Occipital lobe (tissue), 3 donors: ENCODE measurements at places on chromosomes 6 and 20.

DNA sequence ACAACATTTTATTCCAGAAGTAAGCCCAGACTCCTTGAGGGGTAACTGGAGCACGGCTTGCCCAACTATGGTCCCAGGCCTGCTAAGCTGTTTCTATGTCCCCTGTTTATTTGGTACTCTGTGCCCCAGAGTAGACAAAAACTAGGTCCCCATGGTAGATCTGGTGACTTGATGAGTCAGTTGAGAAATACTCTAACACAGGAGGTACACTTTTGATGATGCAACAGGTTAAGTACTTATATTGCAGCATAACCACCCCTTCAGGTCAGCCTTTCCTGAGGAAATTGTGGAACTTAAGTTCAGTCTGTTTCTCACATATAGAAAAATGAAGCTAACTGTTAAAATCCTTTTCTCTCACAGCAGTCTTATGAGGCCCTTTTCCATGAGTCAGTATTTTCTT, 19.6 kb downstream of the TTPAL start:
- no peak for DNase-seq

- DNase-seq = no peak
Observed at GRCh38 chr6:40573221-40573620, 13.9 kb downstream of the LRFN2 start.

DNA sequence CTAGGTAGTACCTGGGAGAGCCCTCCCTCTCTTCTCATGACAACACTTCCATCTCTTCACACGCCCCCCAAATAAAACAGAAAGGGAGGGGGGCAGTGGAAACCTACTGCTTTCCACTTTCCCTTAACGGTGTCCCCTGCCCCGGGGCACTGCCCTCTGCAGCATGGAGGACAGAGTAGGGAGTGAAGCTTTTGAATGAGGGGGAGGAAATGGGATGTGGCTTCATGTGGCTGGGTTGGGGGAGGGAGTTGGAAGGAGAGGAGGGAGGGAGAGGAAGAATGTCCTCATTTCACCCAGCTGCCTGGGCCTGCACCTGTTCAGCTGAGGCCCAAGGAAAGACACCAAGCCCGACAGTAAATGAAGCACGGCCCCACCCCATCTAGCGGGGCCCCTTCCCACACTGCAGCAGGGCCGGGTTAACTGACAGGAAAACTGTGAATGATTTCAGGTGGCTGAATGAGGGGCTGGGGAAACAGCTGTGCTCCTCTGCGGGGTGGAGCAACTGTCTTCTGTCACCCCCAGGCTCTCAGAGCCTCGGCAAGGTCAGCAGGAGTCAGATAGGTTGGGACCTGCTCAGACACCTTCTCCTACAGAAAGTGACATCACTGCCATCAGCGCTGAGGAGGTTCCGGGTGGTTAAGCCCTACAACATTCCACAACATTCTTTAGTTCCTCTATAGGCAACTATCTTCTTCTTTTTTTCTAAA, 40.0 kb upstream of the TAF8 start:
- no peak for DNase-seq

GRCh38 chr20:1186367-1186991, 1.7 kb upstream of the TMEM74B start:
- no peak for DNase-seq

- peak; percentile 26 for DNase-seq
Observed at GRCh38 chr6:42726485-42727086, 4.2 kb upstream of the PRPH2 start.

GRCh38 chr20:1434571-1435336, 31.9 kb downstream of the NSFL1C start:
- DNase-seq = no peak

DNA sequence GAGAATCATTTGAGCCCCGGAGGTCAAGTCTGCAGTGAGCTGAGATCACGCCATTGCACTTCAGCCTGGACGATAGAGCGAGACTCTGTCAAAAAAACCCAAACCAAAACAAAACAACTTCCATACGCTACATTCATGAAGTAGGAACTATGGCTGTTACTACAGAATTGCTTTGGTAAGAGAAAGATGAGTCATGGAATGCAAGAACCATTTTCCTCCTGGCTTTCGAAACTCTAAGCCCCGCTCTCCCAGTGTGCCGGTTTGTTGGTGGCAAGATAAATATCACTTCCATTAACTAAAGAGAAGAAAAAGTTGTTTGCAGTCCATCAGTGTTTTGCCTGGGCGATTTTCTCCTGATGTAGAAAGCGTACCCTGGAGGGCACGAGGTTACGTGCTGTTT, 61.3 kb downstream of the ZDHHC14 start:
- DNase-seq = no peak

DNA sequence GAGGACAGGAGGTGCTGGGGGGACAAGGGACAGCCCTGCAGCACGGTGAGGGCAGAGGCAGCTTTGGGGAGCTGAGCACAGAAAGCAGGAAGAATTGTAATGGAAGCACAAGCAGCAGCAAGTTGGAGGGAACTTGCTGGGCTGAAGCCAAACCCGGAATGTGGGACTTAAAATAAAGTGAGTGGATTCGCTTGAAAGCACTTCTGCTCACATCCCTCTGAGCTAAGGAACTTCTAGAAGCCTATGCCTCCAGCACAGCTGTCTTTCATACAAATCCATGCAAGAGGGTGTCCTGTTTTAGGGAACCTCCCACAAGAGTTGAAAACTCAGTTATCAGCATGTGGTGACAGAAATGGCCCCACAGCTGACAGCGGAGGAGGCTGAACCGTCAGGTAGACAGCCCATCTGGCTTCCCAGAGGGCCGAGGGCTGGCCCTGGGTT, 71.4 kb upstream of the MLN start:
- no peak for DNase-seq

DNA sequence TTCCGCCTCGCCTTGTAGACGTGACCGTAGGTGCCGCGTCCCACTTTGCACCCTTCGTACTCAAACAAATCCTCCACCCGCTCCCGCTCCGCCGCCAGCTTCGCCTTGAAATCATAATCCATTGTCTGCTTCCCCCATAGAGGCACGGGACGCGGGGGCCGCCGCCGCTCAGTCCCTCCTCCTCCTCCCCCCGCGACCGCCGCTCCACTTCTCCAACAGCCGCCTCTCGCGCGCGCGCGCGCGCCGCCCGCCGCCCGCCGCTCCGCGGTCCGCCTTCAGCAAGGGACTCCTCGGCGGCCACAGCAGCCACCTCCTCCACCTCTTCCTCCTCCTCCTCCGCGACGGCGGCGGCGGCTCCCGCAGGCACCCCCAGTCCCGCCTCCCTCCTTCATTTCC, 256 bp downstream of the CDK19 start:
- no peak for DNase-seq

DNA sequence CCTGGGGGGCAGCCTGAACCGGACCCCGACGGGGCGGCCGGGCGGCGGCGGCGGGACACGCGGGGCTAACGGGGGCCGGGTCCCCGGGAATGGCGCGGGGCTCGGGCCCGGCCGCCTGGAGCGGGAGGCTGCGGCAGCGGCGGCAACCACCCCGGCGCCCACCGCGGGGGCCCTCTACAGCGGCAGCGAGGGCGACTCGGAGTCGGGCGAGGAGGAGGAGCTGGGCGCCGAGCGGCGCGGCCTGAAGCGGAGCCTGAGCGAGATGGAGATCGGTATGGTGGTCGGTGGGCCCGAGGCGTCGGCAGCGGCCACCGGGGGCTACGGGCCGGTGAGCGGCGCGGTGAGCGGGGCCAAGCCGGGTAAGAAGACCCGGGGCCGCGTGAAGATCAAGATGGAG, 636 bp downstream of the SRF start:
- no peak for DNase-seq

- DNase-seq = no peak
Observed at GRCh38 chr6:87922947-87923330, 124.7 kb upstream of the SPACA1 start.

GRCh38 chr6:138640028-138640427, 133.5 kb upstream of the CCDC28A start:
- no peak for DNase-seq

GRCh38 chr6:151704383-151704782, 103.1 kb upstream of the ESR1 start:
- DNase-seq = no peak

GRCh38 chr6:129867403-129867802, 6.3 kb upstream of the TMEM244 start:
- DNase-seq = no peak

DNA sequence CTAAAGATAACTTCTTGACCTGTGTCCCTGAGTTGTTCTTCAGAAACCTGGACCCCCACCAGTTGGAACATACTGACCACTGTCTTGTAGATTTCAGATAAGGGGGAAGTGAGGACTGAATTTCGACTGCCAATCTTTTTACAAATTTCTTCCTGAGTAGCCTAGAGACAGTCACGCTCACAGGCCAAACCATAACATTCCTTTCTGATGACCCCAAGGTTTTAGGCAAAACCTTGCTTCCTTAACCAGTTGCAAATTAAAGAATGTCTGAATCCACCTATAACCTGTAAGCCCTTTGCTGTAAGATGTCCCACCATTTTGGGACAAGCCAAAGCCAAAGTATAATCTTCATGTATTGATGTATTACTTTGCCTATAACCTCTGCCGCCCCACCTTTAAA, 306.9 kb downstream of the LRFN2 start:
- DNase-seq = no peak

- no peak for DNase-seq
Observed at GRCh38 chr6:154234019-154234772, 122.4 kb downstream of the IPCEF1 start.

DNA sequence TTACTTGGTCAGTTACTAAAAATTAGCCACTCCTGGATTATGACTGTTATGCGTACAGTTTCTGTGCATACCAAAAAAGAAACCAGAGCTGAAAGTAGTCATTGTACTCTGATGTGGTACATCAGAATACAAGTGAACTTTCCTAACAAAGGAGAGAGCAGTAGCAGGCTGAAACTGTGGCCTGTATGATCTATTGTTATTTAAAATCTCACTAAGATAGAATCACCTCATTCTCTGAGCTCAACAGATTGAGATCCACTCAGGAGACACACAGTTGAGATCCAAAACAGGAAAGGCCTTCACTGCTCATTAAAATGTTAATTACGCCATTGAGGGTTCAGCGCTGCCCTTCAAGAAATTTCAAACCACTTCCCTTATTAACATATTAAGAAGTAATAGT, 576.4 kb downstream of the LMBRD1 start:
- DNase-seq = no peak

GRCh38 chr6:158207422-158207788, 39.3 kb downstream of the GTF2H5 start:
- DNase-seq = no peak

DNA sequence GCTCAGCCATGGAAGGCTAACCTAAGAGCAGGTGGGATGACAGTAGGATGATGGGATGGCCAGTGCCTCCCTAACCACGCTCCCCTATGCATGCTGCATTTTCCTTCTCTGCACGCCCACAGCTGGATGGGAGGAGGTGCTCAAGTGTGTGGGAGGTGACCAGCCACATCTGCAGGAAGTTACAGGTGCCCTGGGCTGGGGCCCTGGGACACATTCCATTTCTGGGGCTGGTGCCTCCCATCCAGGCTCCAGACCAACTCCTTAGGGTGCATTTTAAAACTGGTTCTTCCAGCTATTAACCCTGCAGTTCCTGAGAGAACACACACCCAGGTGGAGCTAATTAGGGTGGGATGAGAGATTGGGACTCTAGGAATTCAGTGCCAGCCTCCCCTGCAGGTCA, 135.3 kb upstream of the ARMC2 start:
- no peak for DNase-seq

DNA sequence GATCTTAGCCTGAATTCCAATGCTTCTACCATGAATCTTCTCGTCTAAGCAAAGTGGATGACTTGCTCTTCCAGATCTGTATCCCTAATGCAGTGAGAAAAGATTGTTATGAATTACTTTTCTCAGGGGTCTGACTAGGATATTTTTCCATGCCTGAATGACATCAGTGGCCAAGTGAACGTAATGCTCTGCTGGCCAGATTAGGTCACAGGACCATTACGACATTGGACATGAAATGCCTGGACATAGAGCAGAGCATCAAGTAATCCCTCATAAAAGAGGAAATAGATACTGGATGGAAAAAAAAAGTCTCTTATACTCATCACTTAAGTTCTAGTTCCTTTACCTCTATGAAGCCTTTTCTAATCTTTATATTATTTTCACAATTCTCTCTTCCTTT, 12.1 kb upstream of the THEMIS start:
- no peak for DNase-seq

DNA sequence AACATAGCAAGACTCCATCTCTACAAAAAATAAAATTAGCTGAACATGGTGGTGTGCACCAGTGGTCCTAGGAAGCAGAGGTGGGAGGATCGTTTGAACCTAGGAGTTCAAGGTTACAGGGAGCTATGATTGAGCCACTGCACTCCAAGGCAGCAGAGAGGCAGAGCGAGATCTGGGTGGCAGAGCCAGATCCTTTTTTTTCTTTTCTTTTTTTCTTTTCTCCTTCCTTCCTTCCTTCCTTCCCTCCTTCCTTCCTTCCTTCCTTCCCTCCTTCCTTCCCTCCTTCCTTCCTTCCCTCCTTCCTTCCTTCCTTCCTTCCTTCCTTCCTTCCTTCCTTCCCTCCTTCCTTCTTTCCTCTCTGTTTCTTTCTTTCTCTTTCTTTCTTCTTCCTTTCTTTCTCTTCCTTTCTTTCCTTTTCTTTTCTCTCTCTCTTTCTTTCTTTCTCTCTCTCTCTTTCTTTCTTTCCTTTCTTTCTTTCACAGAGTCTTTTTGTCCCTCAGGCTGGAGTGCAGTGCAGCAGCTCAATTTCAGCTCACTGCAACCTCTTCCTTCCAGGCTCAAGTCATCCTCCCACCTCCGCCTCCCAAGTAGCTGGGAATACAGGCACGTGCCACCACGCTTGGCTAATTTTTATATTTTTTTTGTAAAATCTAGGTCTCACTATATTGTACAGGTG, 9.2 kb upstream of the VSTM2L start:
- no peak for DNase-seq

DNA sequence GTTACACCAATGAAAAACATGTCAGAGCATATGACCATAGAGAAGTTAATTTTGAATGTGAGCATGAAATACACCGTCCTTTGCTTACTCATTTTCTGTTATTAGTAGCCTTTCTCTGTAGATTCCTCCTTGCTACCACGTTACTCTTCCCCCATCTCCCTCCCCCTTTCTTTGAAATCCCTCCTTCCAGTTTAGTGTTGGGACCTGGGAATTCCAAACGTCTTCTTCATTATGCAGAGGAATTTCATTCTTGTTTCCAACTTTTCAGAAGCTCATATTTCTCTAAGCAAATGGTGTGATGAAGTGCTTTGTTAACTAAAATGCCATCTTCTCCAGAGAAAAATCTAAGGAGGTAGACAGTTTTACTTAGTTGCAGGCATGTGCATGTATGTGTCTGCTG, 122.4 kb downstream of the MCHR2 start:
- no peak for DNase-seq

- no peak for DNase-seq
Observed at GRCh38 chr6:46044881-46045617, 29.4 kb upstream of the CLIC5 start.

GRCh38 chr6:141202626-141203025, 930.1 kb upstream of the GJE1 start:
- DNase-seq = no peak

GRCh38 chr6:45265246-45265645, 62.9 kb upstream of the RUNX2 start:
- no peak for DNase-seq

- no peak for DNase-seq
Observed at GRCh38 chr20:2745060-2745910, 52.7 kb downstream of the EBF4 start.
